ENCODE measurements at places on chromosomes 2 and 18.

DNA sequence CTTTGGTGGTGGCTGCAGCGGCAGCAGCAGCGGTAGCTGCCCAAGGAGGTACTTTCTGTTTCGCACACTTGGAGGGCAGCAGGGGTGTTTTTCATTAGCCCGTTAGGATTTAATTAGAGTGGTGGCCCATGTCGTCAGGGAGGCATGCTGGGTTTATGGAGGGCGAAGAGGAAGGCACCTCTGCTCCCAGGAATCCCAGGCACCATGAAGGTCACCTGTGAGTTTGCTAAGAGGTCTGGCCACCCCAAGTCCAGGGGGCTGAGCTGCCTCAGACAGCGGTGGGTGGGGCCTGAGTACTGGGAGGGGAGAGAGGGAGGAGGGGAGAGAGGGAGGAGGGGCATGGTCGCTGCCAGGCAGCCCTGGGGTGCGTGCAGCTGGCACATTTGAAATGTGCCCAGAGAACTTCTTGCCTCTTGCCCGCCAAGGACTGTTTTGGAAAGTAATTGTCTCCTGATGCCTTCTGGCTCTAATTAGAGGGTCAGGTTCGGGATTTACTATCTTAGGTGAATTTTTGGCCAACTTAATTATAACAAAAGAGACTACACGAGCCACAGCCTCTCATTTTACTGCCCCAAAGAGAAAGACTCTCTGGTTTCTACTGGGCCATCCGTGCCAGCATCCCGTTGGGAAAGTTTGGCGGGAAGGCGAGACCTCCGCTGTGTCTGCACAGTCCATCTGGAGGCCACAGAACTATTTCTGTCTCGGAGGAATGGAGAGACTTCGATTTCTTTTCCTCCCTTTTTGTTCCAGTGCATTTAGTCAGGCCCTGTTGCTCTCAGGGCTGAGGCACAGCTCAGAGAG is 62.0 kb downstream of the GLI2 start:
- no peak for DNase-seq

DNA sequence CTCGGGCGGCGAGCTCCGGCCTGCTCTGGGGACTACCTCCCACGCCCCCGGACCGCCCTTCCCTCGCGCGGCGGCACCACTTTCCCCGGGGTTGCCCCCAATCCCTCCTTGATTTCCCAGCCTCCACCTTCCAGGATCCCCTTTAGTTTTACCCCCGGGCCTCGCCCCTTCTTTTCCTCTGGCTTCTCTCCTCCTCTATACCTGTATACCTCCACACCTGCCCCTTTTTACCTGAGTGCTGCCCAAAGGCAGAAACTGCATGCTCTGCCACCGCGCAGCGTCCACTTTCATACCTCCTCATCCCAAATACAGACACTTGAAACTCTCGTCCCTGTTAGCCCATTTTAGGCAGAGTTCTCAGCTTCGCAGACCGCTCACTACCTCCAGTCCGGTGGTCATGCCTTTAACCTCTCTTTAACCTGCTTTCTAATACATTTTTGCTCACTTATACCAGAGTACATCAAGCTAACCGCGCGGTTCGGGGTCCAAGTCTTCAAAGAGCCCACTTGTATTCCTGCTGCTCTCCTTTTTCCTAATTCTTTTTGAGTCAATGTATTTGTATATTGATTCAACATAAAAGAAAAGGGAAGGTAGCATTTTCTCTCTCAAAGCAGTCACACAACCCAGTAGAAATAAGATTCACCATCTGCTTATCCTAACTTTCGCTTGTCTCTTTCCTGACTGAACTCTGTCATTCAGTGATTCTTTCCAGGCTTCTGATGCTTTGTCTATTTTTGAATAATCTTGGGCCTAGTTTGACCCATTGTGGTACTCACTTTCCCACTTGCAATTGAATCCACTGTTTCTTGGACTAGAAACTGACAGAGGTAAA is 901 bp downstream of the SPOPL start:
- no peak for DNase-seq

DNA sequence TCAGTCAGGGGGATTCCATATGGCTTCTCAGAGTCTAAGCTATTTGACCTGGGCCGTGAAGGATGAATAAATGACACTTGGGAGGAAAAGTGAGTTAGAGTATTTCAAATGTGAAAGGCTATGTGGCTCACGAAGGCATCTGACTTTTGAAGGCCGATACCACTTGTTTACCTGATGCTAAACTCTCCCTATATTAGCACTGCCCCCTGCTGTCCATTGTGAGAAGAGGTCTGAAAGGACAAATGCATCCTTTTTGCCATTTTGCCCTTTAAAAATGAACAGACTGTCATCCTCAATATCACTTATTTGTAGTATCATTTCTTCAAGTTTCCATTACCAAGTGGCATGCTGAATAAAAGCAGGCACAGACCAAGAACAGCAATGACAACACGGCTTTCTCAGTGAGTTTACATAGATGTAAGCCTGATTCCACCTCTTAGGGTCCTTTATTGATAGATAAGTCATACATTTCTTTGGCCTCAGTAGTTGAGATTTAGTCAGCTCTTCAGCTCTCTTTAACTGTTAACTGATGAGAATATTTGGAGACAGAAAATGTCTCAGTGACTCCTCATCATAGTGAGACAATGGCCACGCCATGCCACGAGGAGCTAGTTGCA is 40.1 kb downstream of the DOCK10 start:
- DNase-seq = peak; percentile 56

GRCh38 chr2:3406501-3406900 is 27.0 kb downstream of the TRAPPC12 start:
- DNase-seq = no peak

- DNase-seq = no peak
Observed at GRCh38 chr18:3607309-3608098, 157.5 kb downstream of the TGIF1 start.

GRCh38 chr2:43417300-43417699 is 178.5 kb downstream of the THADA start:
- no peak for DNase-seq

- no peak for DNase-seq
Observed at GRCh38 chr2:42969231-42970150, 177.1 kb upstream of the HAAO start.

Data from stimulated activated CD8-positive, alpha-beta memory T cell treated with anti-CD3 and anti-CD28 coated beads, Interleukin-4, amount 100 ng/mL, for 1 hour (primary cell).